ENCODE measurements at places on chromosomes 7 and 10.

GRCh38 chr7:134888141-134888740 lies 98.1 kb upstream of the AGBL3 start:
- no peak for DNase-seq

DNA sequence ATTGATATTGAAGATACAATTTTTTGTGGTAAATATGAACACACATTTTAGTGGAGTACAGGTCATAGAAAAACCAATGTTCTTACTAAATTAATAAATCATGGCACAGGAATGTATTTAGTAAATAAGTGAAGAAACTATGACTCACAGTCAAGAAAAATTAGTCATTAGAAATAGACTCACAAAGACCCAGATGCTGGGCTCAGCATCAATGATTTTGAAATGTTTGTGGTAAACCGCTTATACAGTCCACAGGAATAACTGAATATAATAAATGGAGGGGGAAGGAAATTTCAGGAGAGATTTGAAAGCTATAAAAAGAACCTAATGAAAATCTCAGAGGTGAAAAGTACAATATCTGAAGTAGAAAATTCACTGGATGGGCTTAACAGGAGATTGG lies 138.3 kb upstream of the ADCY1 start:
- DNase-seq, result no peak

DNA sequence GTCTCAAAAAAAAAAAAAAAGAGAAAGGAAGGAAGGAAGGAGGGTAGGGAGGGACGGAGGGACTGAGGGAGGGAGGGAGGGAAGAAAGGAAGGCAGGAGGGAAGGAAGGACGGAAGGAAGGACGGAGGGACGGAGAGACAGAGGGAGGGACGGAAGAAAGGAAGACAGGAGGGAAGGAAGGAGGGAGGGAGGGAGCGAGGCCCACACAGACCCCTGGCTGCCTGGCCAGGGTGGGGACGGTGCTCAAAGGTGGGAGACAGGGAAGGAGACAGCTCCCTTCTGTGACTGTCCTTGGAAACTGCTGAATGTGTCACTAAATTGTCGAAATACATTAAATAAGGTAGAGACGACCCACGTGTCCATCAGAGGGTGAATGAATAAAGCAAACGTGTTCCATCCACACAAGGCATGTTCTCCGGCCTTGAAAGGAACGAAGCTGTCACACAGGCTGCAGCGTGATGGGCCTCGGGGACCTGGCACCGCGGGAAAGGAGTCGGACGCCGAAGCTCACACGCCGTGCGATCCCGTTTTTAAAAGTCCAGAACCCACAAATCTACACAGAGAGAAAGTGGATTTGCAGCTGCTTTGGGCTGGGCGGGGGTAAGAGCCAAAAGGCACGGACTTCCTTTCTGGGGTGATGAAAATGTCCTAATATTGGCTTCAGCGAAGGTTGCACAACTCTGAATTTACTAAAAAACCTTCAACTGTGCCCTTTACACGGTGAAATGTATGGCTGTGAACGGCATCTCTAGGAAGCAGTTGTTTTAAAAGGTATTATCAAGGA lies 23.3 kb downstream of the ADAP1 start:
- DNase-seq, result no peak

DNA sequence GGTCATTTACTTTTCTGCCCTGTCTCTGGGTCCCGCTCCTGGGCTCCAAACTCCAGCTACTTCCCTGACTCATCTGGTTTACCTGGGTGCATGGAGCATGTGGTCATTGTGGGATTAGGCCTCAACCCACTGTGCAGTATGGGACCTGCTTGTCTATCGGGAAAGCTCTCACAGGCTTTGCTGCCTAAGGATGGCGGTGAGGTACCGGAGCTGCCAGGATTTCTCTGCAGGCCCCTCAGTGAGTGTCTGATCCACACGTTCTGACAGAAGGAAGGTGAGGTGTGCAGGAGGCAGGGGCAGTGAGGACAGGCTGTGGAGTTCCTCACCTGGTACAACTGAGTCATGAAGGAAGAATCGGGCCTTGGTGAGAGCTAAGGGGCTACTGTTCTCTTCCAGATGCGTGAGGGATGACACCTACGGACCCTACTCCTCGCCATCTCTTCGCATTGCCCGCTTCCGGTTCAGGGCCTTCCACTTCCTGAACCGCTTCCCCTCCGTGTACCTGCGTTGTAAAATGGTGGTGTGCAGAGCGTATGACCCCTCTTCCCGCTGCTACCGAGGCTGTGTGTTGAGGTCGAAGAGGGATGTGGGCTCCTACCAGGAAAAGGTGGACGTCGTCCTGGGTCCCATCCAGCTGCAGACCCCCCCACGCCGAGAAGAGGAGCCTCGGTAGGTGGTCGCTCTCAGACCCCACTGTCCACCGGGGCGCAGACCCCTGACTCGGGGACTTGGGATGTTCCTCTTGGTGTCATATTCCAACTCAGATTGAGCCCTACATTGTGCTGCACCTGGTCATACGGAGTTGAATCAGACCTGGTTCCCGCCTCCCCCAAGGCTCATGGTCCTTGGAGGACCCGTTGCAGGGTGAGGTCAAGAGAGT lies 56.7 kb downstream of the C10orf120 start:
- DNase-seq, result no peak

DNA sequence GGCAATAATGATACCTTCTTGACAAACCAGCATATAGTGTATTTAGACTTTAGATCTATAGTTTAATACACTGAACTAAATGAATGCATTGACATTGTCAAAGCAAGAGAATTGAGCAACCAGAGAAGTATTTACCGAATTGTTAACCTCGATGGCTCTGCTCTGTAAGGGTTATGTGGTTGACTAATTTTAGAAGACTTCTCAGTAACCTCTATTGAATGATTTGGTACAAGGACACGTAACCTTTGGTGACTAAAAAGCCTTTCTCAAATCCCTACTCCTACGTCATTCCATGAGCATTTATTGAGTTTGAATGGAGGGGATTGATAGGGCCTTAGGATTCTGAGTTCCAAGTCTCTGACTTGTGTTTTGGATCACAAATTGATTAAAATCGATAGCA lies 67.6 kb downstream of the MDFIC start:
- DNase-seq, result no peak

DNA sequence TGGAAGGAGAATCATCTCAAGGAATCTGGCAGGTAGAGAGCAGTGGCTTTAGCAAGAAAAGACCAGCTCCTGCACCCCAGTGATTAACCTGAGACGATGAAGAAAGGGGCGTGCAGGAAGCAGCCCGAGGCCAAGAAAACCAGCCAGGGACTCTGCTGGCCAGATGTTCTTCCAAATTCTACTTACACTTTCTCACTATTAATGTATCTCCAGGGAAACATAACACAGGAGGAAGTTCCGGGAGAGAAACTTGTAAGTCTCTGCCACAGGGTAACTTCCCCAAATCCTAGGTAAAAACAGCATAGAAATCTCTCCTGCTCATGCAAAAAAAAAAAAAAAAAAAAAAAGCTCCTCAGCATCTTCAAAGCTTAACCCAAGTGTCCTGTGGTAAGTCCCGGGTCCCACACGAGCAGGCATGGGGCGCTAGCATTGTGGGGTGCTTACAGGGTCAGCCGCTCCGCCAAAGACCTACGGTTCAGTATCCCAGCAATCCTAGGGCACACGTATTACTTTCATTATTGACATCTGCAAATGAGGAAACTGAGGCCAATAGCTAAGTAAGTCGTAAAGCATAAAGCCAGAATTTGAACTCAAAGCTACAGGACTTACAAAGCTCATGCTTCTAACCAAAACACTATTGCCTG lies 97.2 kb upstream of the GNA12 start:
- no peak for DNase-seq

DNA sequence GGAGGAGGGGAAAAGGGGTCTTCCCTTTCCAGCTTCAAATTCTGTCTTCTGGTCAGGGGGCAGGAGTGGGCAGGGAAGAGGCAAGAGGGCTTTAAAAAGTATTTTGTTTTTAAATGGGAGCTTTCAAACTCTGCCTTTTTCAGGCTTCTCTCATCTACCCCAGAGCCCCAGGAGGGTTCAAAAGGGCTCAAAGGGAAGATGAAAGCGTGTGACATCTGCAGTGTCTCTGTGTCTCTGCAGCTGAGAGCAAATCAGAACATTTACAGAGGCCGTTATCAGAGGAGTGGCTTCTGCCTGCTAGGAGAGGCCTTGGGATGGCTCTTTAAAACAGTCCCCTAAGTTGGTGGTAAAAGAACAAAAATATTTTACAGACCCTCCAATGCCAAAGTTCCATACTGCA lies 30.3 kb downstream of the TRIM8 start:
- DNase-seq, result no peak

DNA sequence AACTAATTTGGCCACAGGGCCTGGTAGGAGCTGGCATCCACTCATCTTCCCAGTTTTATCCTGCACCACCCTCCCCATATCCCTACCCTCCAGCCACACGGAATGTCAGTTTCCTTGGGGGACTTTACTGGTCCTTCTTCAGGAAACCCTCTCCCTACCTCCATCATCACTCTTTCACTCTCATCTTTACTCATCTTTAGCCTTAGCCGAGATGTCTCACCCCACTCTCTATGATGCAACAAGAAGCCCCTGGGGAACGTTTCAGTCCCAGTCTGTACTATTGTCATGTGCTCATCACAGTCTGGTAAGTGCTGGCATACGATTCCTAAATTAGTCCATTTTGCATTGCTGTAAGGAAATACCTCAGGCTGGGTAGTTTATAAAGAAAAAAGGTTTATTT lies 34.9 kb upstream of the TMEM248 start:
- DNase-seq, result no peak

- no peak for DNase-seq
These were observed 73.0 kb downstream of the CTBP2 start for GRCh38 chr10:125087191-125087896.

DNA sequence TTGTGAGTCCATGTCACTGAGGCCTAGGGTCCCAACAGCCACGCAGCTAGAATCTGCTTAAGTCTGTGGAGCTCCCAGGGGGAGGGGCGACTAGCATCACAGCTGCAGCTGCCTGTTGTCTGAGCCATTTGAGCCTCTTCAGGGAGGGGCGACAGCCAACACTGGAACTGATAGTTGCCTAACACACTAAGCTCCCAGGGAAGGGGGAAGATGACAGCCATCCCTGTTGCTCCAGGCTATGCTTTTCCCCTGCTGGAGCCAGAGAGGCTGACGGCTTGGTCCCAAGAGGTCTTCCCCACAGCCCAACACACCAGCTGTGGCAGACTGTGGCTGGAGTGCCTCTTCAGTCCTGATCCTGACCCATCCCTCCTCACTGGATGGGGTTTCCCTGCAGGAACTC lies 817.5 kb downstream of the NXPH1 start:
- no peak for DNase-seq

GRCh38 chr10:13563481-13564445 lies 23.0 kb upstream of the PRPF18 start:
- no peak for DNase-seq

DNA sequence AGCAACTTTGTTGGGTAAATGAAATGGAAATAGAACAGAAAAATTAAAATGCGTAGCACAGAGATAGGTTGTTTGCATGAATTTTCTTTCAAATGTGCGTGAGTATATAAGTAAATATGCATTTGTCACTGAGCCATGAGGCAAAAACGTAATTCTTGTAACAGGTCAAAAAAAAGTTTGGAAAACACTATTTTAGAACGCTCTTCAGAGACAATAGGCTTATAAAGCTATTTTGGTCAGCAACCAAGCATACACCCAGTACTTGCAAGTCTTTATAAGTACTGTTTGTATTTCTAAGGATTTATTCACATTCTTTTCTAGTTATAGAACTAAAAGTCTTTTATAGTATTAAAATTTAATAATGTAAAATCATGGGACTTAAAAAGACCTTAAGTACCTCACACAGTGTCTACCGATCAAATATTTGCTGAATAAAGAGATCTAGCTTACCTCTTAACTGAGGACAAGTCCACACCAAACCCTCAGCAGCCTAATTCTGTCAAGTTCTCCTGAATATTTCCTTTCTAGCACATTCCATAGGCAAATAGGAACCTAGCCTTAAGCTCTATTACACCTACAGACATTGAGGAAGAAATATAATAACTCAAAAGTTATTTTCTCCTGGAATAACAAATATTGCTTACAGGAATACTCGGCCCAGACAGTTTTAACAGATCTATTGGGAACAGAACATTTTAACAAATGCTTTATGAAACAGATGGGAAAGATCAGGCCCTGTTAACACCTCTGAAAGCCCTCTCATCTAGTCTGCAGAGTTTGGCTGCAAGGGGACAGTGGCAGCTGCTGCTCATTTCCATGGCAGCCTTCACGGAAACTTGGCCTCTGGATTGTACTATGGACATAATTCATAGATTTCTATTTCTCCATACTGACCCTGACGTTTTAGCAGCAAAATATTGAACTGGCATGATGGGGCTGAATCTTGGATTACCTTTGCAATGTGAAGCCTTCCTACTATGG lies 8.8 kb downstream of the CRPPA start:
- no peak for DNase-seq

- no peak for DNase-seq
These were observed 222.5 kb downstream of the AHR start for GRCh38 chr7:17520941-17521340.

GRCh38 chr10:14801723-14802122 lies 27.0 kb upstream of the FAM107B start:
- DNase-seq, result no peak

DNA sequence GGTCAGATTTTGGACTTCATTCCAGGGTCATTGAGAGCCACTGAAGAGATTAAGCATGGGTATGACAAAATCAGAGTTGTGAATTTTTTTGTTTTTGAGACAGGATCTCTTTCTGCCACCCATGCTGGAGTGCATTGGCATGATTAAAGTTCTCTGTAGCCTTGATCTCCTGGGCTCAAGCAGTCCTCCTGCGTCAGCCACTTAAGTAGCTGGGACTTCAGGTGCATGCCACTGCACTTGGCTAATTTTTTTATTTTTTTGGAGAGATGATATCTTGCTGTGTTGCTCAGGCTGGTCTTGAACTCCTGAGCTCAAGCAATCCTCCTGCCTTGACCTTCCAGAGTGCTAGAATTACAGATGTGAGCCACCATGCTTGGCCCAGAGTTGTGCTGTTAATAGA lies 52.5 kb upstream of the GLCCI1 start:
- no peak for DNase-seq

- no peak for DNase-seq
These were observed 43.0 kb upstream of the RPA3 start for GRCh38 chr7:7761340-7761973.

GRCh38 chr7:87036985-87037384 lies 22.5 kb downstream of the ELAPOR2 start:
- no peak for DNase-seq

DNA sequence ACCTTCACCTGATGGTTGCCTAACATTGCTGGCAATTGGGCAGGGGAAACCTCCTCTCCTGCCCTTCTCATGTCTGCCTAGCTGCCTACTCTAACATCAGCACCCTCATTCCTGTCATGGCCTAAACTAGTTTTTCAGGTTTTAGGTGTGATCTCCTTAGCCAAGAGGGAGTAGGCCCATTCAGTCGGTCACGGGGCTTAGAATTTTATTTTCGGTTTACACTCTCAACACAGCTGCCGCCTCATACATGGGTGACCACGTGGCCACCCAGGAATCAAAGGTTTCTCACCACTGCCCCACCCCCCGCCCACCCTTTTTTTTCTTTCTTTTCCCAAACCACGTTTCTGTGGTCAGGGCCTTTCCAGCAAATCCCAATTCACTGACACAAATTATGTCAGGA lies 97.2 kb downstream of the RALA start:
- no peak for DNase-seq

- peak; percentile 74 for DNase-seq
These were observed 16.2 kb downstream of the HSPB1 start for GRCh38 chr7:76318488-76319353.

GRCh38 chr7:94003446-94004023 lies 620 bp downstream of the BET1 start:
- DNase-seq, result no peak
